HT-29 (cell line): ENCODE measurements at places on chromosomes 2 and 18.

DNA sequence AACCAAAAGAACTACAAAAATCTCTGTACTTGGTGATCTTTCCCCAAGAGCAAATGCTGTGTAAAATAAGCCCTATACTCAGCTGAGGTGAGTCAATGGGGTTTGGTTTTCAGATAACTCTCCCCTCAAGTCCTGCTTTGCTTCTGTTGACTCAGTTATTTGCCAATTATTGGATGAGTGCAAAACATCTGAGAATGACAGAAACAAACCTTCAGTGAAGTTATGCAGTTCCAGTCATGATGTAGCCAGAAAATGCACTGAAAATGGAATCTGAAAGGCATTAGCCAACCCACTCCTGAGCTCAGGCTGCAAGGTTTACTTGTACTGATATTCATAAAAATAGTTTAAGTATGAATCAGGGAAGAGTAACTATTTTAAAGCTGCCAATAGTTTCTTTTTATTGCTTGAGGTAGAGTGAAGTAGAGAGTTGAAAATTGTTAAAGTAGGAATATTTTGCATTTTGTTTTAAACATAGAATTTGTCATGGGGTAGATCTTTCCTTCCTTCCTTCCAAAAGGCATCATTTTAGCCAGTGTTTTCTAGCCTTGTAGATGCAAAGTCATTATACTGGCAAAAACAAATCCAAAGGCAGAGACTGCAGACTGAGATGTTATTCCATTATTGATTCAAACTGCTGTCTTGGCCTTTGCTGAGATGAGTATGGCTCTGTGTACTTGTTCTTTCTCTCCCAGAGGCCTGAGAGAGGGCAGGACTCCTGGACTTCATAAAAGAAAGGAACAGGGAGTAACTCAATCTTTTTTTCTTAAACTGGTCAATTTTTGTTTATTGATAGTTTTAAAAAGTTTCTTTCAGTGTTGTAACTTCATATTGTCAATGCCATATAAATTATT, 215.3 kb downstream of the RND3 start:
- DNase-seq: peak; percentile 22

GRCh38 chr2:181142514-181142913, 162.1 kb downstream of the UBE2E3 start:
- no peak for DNase-seq

GRCh38 chr2:165535471-165535870, 66.0 kb downstream of the CSRNP3 start:
- DNase-seq: no peak

- no peak for DNase-seq
Observed at GRCh38 chr2:89851583-89851905, 1160.1 kb downstream of the RPIA start.

GRCh38 chr2:215680605-215681598, 245.0 kb upstream of the FN1 start:
- no peak for DNase-seq

DNA sequence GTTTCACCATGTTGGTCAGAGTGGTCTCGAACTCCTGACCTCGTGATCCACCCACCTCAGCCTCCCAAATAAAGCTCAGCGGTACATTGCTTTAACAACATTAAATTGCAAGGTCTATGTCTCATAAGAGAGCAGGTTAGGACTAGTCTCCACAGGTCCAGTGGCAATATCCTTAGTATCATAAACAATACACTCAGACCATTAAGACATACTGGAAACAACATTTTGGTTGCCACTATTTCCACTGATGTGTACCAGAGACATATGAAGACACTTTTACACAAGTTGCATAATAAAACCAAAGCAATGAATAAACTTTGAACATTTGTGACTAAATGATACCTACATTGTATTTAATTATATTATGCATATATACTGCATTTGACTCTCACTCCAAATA, 1130.0 kb downstream of the TSN start:
- DNase-seq: no peak

- DNase-seq: no peak
Observed at GRCh38 chr2:2851806-2852777, 521.0 kb upstream of the MYT1L start.

DNA sequence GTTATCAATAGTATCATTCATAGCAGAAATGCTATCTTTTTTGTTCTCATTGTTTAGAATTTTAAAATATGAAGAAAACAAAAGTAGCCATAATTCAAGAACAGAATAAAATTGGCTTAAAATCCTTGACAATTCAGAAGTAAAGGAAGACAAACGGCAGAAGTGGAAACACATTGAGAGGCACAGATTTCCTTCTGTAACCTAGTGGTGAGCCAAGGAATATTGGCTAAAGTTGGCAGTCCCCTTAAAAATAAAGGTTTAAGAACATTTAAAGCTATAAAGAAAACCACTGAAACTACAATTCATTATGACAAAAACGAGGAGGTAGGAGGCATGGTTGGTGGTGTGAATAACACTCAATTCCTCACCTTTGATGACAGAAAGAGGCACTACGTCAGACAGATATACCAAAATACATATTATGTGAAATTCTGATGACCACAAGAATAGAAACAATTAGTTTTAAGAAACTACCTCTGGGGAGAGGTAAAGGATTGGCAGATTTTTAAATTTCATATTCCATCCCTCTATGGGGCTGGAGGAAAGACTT, 42.3 kb downstream of the SFT2D3 start:
- DNase-seq: no peak

DNA sequence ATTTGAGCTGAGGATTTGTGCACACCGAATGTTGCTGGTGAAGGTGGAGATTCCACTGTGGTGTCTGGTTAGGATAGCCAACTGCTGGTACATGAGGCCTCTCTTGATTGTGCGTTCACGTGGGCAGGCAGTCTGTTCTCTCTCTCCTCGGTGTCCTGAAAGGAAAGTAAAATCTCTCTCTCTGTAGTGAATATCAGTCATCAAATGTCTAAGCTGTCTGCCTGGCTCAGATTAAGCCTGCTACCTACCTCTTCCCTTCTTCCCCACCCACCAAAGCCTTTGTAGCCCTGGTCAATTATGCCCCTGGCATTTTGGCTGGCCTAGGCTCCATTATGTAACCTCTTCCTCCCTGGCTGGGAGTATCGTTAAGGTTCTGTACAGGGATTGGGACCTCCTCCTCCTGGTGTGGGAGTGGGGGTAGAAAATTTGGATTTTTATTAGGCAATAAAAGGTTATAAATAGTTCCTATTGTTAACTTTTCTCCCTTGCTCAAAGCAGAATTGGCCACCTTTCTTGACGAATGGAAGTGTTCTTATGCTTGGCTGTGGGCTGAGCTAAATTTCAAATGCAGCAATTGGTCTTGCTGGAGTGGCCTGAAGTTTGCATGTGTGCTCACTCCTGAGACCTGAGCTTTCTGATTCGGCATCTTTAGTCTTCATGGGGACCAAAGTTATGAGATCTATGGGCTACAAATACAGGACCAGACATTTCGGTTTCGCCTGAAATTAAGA, 148.8 kb downstream of the WDSUB1 start:
- no peak for DNase-seq

- DNase-seq: no peak
Observed at GRCh38 chr18:22509423-22509822, 91.7 kb upstream of the CTAGE1 start.

- no peak for DNase-seq
Observed at GRCh38 chr2:238791354-238791753, 56.5 kb upstream of the TWIST2 start.

DNA sequence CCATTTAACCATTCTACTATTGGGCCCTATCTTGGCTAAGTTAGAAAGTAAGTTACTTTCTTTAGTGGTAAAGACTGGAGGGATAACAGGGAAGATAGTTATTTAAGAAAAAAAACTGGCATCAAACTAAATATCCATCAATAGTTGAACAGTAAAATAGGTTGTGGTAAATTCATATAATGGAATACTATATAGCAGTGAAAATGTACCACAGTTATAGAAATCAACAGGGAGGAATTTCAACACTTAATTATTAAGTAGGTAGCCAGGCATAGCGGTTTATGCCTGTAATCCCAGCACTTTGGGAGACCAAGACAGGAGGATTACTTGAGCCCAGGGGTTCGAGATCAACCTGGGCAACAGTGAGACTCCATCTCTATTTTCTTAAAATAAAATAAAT, 3.1 kb upstream of the SPAST start:
- no peak for DNase-seq

DNA sequence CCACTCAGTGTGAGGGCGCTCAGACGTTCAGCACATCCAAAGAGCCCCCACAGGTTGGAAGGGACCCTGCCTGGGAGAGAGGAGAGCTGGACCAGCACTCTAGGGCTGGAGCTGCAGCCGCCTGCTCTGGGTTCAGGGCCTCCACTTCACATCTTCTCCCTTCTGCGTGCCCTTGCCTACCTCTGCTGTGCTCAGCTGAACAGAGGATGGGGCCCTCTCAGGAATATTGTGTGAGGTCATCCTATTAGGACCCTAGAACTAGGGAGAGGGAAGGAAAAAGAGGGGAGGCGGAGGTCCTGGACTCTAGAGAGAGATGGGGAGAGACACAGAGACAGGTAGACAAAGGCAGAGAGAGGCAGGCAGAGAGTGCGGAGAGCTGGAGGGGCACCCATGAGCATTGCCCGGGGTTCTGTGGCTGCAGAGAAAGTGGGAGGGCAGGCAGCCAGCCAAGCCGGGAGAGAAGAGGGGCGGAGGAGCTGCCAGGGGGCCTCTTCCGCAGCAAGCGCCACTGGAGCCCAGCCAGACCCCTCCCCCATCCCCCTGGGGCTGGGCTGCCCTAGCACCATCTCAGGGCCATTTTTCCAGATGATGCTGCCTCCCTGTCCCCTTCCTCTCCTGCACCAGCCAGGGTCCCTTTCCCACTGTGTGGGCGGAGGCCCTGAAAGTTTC, 8.3 kb upstream of the TNS1 start:
- DNase-seq: no peak

- DNase-seq: no peak
Observed at GRCh38 chr18:35284841-35285240, 5.2 kb downstream of the ZSCAN30 start.

DNA sequence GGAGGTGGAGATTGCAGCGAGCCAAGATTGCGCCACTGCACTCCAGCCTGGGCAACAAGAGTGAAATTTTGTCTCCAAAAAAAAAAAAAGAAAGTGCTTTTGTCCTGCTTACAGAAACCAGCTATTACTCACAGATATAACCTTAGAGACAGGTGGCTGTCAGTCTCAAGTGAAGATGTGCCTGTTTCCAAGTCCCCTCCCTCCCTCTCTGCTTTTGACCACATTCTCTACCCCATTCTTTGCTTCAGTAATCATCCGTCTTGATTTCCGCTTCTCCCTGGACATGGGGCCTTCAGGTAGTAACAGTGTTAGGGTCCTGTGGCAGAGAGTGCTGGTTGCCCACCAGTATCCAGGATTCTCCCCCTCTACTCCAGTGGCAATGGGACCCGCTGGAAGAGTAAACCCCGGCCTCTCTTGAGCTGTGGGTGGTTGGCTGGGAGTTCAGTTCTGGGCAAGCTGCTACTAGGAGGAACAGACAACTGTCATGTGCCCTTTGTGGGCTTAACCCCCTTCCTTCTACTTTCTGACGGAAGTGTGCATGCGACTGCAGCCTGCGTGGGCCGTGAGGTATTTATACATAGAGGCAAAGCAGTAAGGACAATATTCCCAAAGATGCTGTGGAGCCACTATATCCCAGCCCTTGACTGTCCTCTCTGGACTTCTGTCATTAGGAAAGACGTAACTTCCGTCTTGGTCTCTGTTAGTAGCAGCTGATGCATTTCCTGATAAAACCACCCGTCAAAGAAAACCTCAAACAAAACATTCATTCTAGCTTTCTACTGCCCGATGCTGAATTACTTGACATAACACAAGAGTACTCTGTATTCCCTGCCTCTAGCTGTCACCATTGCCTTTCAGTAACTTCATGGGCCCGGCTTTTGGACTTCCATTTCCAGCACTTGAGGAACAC, 17.8 kb downstream of the PDCL3 start:
- no peak for DNase-seq

GRCh38 chr2:106280722-106281446, 86.8 kb upstream of the UXS1 start:
- DNase-seq: no peak

DNA sequence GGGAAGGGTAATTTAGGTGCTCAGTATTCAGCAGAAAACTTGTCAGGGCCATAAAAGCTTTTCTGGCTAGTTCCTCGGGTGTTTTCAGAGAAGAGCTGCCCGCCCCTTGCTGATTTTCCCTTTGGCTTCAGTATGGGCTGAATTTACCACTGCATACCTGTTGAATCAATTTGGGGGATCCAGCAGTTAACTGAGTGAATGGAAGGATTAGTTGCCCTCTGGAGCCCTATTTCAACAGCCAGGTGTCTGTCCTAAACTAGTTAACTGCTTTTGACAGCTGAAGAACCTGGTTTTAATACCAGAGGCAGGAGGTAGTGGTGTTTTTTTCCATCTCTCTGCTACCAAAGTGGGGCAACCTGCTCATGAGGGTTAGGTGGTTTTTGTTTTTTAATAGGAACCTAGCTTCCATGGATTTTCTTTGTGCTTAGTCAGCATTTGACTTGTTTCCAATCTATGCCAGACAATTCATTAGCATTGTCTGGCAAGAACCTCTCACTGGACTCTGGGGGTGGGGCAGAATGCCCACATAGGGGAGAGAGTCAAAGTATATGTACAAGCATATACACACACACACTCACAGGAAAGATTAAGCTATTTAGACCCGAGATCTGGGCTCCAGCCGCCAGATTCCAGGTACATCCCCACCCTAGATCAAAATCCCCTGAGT, 166.5 kb upstream of the SIX3 start:
- no peak for DNase-seq

DNA sequence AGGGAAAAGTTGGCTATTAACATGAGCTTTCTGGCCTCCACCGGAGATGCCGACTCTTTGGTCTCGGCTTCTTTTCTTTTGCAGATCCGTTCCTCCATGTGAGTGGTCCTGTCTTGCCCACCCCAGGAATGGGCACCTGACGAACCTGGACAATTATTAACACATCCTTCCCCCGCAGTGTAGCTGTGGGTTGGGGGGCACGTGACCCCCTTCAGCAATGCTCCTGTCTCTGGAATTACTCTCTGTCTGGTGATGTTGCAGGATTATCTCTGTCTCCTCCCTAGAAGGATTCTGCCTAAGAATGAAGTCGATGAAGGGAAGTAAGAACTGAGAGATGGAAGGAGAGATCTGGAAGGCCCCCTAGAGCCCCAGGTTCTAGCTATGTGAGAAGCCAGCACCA, 115.2 kb upstream of the NPAS2 start:
- DNase-seq: no peak

GRCh38 chr18:53004798-53005197, 664.8 kb downstream of the DCC start:
- DNase-seq: no peak

DNA sequence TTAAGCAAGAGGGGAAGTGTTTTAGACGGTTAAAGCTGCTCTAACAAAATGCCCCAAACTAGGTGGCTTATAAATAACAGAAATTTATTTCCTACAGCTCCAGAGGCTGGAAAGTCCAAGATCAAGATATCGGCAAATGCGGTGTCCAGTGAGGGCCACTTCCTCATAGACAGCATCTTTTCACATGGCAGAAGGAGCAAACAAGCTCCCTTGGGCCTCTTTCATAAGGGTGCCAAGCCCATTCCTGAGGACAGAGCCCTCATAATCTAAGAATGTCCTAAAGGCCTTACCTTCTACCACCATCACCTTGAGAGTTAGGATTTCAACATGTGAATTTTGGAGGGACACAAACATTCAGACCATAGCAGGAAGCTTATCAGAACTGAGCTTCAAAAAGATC, 57.3 kb upstream of the PPP1CB start:
- no peak for DNase-seq

GRCh38 chr2:25582077-25582830, 91.1 kb downstream of the DTNB start:
- DNase-seq: no peak
